ENCODE measurements at places on chromosomes 7 and 10.

DNA sequence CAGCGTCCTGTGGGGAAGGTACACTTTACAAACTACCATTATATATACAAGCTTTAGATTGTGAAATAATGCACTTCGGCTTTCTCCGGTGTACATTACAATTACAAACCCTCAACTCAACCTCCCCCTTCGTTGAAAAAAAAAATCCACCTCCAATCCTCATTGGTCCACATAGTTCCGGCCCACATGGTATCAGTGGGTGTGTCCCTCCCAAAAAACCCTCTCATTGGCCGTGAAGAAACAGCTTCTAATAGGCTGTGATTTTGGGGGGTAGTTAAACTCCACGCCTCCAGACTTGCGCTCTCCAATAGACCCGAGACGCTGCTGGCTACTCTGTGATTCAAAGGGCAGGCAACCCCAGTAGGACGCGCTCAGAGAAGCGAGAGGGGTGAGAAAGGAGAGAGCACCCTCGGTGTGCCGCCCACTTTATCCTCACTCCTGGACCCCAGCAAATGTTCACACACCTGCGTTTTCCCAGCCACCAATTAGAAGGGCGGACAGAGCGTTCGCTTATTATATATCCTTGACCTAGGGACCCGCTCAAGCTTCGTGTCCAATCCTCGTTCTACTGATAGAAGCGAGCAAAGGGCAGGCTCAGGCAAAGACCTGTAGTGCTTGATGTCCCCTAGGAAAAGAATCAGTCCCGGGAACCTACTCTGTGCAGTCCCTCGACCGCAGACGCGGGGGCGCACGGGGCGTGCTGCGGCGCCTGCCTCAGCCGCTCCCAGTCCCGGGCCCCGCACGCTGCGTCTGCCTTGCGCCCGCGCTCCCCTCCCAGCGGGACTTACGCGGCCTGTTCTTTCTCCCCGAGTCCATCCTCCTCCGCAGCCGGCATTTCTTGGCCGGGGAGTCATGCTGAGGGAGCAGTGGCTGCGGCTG lies 991 bp downstream of the PANK1 start:
- DNase-seq = peak; percentile 51

GRCh38 chr10:29026802-29027580 lies 261.9 kb upstream of the LYZL1 start:
- DNase-seq = no peak

DNA sequence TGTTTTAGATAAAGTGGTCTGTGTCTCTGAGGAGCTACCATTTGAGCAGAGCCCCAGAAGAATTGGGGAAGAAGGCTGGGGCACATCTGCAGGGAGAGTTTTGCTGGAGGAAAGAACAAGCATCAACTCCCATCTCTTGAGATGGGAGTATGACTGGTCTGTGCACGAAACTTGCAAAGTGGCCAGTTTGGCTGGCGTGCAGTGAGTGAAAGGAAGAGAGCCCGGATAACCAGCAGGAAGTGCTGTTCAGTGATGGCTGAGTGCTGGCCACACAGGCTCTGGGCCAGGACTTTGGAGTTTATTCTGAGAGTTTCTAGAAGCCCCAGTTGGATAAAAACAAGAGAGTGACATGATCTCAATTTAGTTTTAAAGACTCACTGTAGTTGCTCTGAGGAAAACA lies 34.4 kb upstream of the SVIL start:
- no peak for DNase-seq

- no peak for DNase-seq
Measured at GRCh38 chr7:101200862-101201599, at the start of gene MOGAT3. TSS of gene MOGAT3 (minus strand) at chr7:101201036. CDS start at chr7:101200854, 182 bp downstream.

DNA sequence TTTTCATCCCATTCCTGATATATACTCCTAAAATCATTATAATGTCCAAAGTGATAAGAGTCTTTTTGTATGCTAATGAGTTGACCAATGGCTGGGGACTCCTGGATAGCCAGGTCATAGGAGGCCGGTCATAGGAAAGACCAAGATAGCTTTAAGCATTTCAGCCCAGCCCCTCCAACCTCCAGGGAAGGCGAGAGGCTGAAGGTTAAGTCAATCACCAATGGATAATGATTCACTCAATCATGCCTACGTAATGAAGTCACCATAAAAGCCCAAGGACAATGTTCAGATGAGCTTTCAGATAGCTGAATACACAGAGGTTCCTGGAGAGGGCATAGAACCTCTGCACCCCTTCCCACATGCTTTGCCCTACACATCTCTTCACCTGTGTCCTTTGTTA lies 75.7 kb downstream of the VWDE start:
- no peak for DNase-seq

DNA sequence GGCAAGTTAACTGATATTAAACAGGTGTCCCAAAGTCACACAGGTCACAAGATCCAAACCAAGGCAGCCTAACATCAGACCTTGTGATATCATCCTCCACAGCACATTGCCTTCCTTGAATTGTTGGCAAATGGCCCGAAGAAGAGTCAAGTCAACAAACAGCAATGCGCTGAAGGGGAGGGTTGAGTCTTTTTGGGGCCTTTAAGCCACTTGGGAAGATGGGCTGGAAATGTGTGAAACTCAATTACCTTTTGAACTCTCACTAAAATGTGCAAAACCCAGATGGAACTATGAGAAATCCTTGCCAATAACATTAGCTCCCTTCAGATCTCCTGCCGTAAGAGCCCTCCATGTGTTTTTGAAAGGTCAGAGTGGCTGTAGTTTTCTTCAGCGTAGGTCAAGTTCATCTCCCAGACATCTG lies 47.9 kb upstream of the STK17A start:
- DNase-seq = no peak

GRCh38 chr10:8768852-8769251 lies 714.4 kb downstream of the GATA3 start:
- DNase-seq = no peak

DNA sequence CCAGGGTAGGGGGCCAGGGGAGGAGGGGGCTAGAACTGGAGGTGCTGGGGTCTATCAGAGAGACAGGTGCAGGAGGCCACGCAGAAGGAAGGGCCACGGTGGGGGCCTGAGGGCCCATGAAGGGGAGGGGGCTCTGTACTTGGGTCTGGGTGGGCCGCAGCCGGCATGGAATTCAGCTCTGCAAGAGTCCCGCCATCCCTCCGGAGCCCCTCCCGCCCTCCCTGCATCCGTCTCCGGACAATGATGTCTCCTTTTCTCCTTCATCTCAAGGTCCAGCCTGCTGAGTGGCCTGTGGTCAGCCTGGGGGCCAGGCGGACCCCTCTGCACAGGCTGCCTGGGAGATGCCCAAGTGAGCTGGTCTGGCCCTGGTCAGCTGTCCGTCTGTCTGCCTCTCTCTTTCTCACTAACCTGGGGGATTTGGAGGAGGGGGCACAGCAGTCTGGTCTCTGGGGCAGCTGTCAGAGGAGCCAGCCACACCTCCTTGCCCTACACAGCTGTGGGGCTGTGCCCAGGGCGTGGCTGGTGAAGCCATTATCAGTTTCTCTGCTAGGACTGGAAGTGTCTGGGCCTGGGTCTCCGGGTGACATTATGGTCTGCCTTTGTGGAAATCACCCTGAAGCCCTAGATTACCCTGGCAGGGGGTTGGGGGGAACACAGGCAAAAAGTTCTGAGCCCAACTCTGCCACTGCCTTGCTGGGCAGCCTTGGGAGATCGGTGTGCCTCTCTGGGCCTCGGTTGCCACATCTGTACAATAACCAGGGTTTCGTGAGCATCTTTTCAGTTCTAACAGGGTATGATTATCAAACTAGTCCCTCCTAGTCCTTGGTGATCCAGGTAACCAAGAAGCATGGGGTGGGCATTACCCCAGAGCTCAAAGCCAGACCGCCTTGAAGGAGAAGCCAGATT lies 19.0 kb upstream of the HSPB1 start:
- DNase-seq = no peak

GRCh38 chr10:114350751-114351150 lies 53.6 kb downstream of the AFAP1L2 start:
- DNase-seq = no peak

DNA sequence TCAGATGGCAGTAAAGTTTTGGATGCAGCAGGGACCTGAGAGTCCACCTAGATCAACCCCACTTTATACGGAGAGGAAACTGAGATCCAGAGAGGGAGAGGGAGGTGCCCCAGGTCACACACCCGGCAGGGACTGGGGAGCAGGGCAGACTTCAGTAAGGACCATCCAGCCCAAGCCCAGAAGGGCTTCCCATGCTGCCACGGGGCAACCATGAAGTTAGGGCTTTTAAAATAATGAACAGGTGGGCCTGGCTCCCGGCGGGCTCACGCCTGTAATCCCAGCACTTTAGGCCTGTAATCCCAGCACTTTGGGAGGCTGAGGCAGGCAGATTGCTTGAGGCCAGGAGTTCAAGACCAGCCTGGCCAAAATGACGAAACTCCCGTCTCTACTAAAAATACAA lies 98.5 kb downstream of the HIP1 start:
- no peak for DNase-seq

- no peak for DNase-seq
Measured at GRCh38 chr10:49625411-49625810, 11.6 kb downstream of the CHAT start.

GRCh38 chr10:1509011-1509530 lies 228.3 kb downstream of the ADARB2 start:
- DNase-seq = no peak

- DNase-seq = no peak
Measured at GRCh38 chr7:72337390-72338167, 74.6 kb downstream of the CALN1 start.

DNA sequence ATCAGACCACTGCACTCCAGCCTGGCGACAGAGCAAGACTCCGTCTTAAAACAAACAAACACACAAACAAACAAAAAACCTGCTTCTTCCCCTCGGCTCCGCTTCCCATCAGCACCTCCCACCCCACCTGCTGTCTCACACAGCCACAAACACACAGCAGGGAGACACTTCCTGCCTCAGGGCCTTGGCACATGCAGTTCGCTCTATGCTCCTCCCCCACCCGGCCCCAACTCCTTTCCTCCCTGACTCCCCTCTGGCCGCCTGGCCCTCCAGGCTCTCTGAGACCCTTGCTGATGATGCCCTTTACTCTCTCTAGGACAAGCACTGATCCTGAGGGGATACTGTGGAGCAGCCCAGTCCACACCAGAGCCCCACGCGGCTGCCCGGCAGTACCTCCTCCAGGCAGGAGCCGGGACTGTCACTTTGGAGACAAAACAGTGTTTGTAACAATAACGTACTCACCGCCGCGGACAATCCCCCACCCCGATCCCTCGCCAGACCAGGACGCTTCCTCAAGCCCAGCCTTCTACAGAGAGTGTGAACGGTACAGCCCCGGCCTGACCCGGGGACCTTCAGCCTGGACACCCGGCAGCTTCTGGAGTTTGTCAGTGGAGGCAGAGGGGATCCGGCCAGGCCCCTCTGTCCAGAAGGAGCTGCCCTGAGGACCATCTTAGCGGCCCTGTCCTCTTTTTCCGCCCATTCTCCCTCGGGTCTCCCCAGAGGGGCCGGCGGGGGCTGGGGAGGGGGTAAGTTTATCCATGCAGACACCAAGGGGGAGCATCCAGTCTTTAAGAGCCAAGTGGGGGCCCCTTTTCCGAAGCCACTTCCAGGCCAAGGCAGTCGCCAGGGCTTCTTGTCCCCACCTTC lies 50.0 kb upstream of the GTF2IRD1 start:
- no peak for DNase-seq
